ENCODE measurements at places on chromosomes 1 and 21. TPM values are rescaled to one million over a fixed set of nuclear protein-coding genes. Genes with fewer than 3 reads are reported as not detected.

Gene ELAVL4
- 0.97 TPM for polyA plus RNA-seq

Gene POU2F1
- 15.2 TPM for polyA plus RNA-seq

Gene FCGR3B
- 1.0 TPM for polyA plus RNA-seq

Gene CR1
- polyA plus RNA-seq = 0.39 TPM

Gene SLC45A3
- 7.2 TPM for polyA plus RNA-seq

Gene ETV3L
- not detected for polyA plus RNA-seq

Gene C1QTNF12
- 0.66 TPM for polyA plus RNA-seq

Gene HES3
- not detected for polyA plus RNA-seq

Gene CASZ1
- 17.0 TPM for polyA plus RNA-seq

Gene PCP4
- polyA plus RNA-seq = 6.6 TPM

Gene SLAMF9
- not detected for polyA plus RNA-seq

Gene H6PD
- 57.2 TPM for polyA plus RNA-seq

Gene BNIPL
- polyA plus RNA-seq = 9.0 TPM

Gene PROK1
- polyA plus RNA-seq = not detected

Gene TRIM58
- 3.9 TPM for polyA plus RNA-seq

Gene CLDN17
- not detected for polyA plus RNA-seq

Gene HEYL
- polyA plus RNA-seq = 30.8 TPM

Gene CAMTA1
- 51.0 TPM for polyA plus RNA-seq

Gene AKT3
- 24.1 TPM for polyA plus RNA-seq

Gene UBASH3A
- 0.08 TPM for polyA plus RNA-seq

Data from left lung (tissue), 14 donors.